Neuronal stem cell (in vitro differentiated cells): ENCODE measurements at places on chromosomes 4 and X.

GRCh38 chr4:185202984-185203485 is 765 bp downstream of the CFAP97 start:
- no peak for DNase-seq

- no peak for DNase-seq
Observed at GRCh38 chr4:77146186-77147078, 10.6 kb upstream of the CCNG2 start.

GRCh38 chr4:142238589-142238988 is 602.2 kb downstream of the IL15 start:
- DNase-seq: no peak

DNA sequence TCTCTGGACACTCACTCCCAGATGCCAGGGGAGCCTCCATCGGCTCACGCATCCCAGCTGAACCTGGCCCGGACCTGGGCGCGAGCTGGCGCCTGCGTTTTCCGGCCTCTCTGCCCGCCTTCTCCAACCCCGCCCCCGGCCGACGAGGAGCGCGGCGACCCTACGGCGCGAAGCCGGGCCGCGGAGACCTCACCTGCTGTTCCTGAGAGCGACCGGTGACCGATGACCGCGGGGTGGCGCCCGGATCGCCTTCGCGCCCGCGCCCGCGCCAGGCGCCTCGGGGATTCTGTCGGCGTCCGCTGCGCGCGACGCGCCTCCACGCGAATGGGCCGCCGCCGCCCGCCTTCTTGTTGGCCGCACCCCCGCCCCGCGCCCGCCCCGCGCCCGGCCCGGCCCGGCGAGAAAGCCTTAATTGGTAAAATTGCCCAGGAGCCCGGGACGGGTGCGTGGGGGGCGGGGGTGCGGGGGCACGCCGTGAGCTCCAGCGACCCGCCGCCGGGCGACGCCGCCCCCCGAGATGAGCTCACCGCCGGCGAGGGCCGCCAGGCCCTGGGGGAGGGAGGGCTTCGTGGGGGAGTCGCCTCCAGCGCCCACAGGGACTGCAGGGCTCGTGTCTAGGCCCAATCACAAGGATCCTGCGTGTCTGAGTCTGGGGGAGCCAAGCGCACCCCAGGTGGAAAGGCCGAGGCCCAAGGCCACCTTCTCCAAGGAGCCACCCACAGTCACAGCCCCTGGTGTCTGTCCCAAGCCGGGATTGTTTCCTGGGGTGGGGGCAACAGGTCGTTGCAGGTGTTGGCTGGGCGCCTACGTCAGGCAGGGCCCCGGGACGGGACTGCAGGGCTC is at the start of gene FLNA:
TSS of gene FLNA (minus strand) at position 322 of the 843 bp plus-strand sequence. CDS start 3,389 bp downstream, outside the sequence.
- DNase-seq: no peak

DNA sequence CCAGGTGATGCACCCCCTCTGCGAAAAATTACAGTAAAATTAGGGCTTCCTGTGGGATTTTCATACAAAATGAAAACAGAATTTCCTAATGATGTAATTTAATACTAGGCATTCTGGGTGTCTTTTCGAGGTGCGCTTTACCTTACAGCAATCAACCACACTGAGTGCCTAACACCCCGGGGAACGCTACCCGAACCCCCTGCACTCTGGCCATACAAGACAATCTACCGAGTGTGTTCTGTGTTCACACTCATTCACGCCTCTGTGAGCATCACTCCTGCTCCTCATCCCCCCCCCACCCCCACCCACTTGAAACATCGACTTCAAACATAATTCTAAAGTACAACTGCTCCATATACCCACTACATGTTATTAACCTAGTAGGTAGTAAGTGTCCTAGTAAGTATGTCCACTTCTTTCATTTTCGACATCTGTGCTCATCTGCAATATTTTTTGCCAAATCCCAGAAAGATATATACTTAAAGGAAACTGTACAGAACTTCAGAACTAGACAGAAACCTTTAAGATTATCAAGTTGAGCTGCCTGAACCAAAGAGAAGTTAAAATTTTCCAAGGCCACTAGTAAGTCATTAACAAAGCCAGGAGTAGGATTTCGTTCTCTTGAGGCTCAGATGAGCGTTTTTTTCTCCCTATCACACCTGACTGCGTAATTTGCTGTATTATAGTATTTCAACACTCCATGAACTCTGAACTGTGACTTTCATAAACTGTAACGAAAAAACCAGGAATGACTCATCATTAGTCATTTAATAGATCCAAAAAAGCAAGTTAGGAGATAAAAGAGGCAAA is 80.0 kb downstream of the FAT1 start:
- no peak for DNase-seq

DNA sequence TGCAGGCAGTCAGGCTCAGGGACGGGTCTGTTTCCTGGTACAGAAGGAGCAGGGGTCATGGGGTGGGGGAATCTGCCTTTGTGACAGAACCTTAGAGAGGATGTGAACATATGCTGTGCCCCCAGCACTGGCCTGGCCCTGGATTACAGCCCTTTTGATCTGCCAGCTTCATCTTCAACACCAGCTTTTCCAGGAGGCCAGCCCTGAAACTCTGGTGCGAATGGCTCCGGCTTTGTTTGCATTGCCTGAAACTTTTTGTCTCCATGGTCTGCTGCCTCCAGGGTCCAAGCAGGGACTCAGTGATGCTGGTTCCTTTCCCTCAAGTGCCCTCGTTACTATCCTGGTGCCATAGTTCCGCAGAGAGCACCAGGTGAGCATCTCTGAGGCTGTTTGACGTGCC is 2.1 kb downstream of the CNGA2 start:
- no peak for DNase-seq

GRCh38 chrX:15942307-15942706 is 87.7 kb upstream of the AP1S2 start:
- no peak for DNase-seq

DNA sequence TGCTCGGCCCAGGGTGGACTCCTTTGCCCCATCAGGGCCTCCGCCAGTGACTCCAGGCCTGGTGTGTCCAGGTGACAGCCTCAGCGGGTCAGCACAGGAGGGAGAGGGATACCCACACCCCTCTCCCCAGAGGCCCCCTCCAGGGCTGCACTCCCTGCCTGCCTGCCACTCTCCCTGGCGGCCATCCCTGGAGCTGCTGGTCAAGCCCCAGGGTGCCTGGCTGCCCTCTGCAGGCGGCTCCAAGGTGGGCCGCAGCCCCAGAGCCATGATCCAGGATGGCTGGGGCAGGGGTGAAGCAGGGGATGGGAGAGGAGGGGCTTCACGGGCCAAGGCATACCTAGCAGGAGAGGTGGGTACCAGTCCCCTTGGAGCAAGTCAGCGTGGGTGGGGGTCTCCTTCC is 3.8 kb downstream of the FGFRL1 start:
- DNase-seq: no peak

DNA sequence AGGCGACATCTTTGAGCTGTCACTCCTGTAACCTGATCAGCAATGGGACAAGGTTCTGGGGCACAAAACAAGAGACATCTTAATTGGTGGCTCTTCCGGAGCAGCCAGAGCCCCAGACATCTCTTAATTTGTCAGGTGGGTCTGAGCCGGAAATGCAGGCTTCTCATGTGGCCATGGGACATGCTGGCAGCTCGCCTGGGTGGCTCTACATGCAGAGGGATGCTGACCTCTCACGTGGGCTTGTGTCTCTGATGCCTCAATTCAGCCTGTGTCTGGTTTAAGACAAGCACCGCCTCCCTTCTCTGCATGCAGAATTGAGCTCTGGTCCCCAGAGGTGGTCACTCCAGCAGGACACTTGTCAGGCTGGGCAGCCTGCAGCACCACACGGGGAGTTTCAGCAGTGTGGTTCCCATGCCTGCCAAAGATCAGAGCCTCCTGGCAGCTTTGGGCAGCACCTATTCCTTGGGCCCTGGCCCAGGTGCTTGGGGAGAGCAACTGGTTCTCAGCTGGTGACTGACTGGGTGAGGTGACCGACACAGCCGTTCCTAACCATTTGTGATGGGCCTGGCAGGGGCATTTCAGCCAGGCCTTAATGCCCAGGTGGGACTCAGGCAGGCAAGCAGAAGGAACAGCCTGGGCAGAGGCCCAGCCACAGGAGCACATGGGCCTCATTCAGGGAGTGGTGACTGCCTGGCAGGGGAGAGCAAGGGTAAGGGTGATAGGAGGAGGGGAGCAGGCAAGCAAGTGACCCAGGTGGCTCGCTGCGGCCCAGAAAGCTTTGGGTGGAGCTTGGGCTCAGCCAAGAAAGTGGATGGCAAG is 53.4 kb downstream of the HMX1 start:
- DNase-seq: no peak
